ENCODE measurements at places on chromosomes 5 and 9. TPM values are rescaled to one million over a fixed set of nuclear protein-coding genes. Genes with fewer than 3 reads are reported as not detected.

DNA sequence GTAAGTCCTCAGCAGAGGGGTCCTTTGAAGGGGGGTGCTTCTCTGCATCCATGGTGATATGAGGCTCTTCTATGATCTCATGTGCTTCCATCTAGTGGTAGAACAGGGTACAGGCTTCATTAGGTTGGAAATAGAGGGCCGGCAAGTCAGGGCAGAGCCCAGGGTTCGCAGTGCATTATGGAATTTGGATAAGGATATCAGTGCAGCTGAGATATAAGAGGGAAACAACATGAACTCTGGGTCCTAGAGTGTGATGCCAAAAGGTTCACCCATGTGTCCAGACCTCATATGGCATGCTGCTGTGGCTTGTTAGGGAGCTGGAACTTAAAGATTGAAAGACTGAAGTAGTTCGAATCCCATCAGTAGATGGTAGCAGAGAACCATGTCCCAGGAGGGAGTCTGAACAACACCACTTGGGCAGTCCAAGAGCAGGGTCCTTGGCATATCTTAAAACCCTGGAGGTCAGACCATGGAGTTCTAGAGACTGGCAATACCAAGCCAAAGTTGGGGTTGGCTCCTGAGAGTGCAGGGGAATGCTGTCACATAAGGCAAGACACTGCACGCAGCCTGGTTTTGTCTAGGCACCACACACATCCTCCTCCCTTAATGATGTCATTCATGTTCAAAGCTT lies 2.3 kb downstream of the FAM221B start:
- H3K27me3 ChIP-seq: no peaks in the 10 kb centered on the region
- H3K36me3 ChIP-seq: no peaks in the 10 kb centered on the region
- no peak overlapping the region for H3K4me3 ChIP-seq
- H3K27ac ChIP-seq: no peak overlapping the region
- DNase-seq: peak; percentile 45

Gene PCDHGA3
- total RNA-seq: not detected

- peaks cover 6% of the 10 kb centered on the region for H3K4me1 ChIP-seq
- no peaks in the 10 kb centered on the region for H3K27me3 ChIP-seq
- H3K36me3 ChIP-seq: no peaks in the 10 kb centered on the region
- H3K27ac ChIP-seq: no peak overlapping the region
- peak; percentile 56 for DNase-seq
Measured at GRCh38 chr9:133869674-133870405, 122.3 kb downstream of the VAV2 start.

DNA sequence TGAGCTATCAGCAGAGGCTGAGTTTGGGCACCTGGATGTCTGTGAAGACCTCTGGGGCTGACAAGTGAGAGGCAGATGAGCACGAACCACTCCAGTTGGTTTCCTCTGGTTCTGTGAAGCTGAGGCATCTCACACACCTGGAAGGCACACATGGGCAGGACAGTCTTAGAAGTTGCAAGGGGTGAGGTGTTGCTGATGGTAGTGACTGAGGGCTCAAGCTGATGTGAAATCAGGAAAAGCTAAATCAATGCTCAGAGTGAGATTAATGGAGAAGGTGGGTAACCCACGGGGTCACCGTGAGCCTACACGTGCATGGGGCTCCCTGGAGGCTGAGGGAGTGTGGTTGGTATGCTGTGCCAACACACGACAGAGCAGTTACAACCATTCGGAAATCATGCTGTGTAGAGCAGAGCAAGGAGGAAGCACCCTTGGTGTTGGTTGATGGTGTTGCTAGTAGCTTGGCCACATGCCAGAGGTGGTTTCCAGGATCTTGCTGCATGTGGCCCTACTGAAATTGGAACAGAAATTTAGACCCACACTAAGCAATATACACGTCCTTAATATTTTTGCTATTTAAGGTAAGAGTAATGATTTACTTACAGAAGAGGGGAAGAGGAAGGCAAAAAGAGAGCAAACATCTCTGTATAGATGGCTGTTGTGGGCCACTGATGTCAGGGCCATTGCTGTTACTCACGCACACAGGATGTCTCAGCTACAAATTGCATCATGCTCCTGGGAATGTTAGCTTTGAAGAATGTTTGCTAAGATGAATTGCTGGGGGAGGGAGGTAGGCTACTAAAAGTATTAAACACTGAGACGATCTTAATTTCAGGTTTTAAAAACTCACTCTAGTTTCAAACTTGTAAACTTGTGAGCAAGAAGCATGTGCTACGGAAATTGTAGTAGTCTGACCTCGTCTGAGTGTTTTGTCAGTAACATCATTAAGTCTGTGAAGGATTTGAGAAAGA lies 170.5 kb downstream of the ARHGEF28 start:
- peaks cover 5% of the 10 kb centered on the region for H3K4me1 ChIP-seq
- H3K4me3 ChIP-seq: no peak overlapping the region
- peak; percentile 60 for DNase-seq
- H3K27me3 ChIP-seq: no peaks in the 10 kb centered on the region
- H3K36me3 ChIP-seq: peaks cover 13% of the 10 kb centered on the region

Gene PARP8
- total RNA-seq: 47.5 TPM

GRCh38 chr5:115392611-115393010 lies 96.2 kb upstream of the CCDC112 start:
- peaks cover 10% of the 10 kb centered on the region for H3K4me1 ChIP-seq
- no peak overlapping the region for H3K27ac ChIP-seq
- H3K36me3 ChIP-seq: no peaks in the 10 kb centered on the region
- no peaks in the 10 kb centered on the region for H3K27me3 ChIP-seq

GRCh38 chr9:2241836-2242741 lies 226.9 kb downstream of the SMARCA2 start:
- no peaks in the 10 kb centered on the region for H3K27me3 ChIP-seq
- peak; percentile 84 for DNase-seq
- peak overlapping the region; percentile 82 for H3K27ac ChIP-seq
- peaks cover 24% of the 10 kb centered on the region for H3K4me1 ChIP-seq
- peak overlapping the region; percentile 39 for H3K4me3 ChIP-seq
- no peaks in the 10 kb centered on the region for H3K36me3 ChIP-seq

GRCh38 chr9:127540664-127541041 lies 71.4 kb upstream of the STXBP1 start:
- H3K4me1 ChIP-seq: peaks cover 100% of the 10 kb centered on the region
- peaks cover 3% of the 10 kb centered on the region for H3K36me3 ChIP-seq
- H3K27ac ChIP-seq: peak overlapping the region; percentile 85
- H3K27me3 ChIP-seq: no peaks in the 10 kb centered on the region

Gene LHX6
- 1.7 TPM for total RNA-seq

Gene PCDH1
- total RNA-seq: 96.9 TPM

Gene DNAI1
- total RNA-seq: not detected

Gene SLC45A2
- not detected for total RNA-seq

DNA sequence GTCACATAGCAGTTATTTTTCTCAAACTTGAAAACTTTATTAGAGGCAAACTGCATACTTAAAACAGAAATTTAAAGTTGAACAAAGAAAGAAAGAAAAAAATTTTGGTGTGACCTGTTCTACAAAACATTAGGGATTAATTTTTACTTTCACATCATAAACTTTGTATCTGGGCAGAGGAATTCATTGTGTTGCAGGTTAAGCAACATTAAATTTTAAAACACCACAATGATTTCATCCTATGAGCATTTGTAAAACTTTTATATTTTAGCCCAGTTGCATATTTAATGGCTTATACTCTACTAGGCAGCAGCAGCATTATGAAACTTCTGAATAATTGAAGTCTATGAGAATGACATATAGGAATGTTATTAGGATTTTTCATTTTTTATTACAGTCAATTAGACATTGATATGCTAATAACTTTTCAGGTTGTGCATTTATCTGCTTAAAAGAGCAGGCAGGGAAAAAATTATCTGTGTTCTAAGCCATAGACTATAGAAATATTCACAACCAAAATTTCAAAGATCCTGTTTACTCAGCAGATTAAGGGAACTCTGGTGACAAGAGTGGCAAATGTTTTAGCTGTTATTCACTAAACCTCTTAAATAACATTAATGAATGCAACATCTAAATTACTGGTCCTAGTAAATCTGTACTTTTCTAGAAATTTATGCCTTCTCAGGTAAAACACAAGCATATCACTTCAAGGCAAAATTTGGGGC lies 1088.5 kb upstream of the CDH6 start:
- no peaks in the 10 kb centered on the region for H3K4me1 ChIP-seq
- DNase-seq: no peak
- H3K36me3 ChIP-seq: no peaks in the 10 kb centered on the region
